ENCODE measurements at places on chromosomes 6 and 20.

DNA sequence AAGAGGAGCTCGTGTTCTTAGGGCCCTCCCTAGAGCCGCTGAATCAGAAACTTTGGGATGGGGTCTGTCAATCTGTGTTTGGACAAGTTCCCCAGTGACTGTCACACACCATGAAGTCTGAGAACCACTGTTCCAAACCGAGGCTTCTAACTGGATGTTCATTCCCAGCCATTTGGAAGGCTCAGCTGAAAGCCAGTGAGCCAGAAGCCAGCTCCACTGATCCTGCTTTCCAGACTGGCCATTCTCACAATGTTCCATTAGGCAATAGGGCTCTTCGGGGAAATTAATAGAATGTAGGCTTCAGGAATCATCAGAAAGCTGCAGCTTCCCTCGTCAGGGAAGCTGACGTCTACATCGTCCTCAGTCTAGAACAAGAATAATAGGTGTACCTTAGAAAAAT is 90.8 kb upstream of the QKI start:
- DNase-seq, result no peak

- DNase-seq, result no peak
These were observed 196.3 kb upstream of the UST start for GRCh38 chr6:148550569-148550968.

GRCh38 chr20:43564993-43565757 is 6.3 kb downstream of the SGK2 start:
- DNase-seq, result no peak

GRCh38 chr6:89999945-90000825 is 105.9 kb downstream of the GJA10 start:
- no peak for DNase-seq

GRCh38 chr20:39960522-39961428 is 728.3 kb downstream of the MAFB start:
- no peak for DNase-seq

DNA sequence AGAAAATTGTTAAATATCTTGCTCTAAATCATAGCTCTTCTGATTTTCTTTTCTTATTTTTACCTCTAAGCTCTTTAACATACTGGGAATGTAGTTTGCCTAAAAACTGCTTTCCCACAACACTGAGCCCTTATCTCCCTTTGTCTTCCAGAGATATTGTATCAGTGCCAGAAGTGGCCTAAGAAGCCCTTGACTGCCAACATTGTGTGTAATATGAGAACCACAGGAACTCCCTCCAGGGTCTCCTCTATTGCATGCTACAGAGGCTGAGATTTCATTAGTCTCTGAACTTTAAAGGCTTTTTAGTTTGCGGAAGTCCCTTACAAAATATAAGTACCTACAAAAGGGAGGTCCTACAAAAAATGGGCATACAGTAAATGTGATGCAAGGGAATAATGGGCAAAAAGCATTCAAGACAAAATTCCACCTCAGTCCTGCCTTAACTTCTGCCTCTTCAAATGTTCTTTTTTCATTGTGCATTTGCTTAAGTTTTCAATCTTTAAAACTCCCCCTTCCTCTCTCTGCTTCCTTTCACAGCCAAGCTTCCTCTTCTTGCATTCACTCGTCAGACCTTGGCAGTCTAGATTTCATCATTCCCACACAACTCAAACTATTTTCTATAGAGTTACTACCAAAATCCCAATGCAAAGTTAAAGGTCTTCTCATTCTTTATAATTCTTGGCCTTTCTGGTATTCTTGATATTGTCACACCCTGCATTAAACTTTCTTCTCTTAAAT is 76.5 kb downstream of the ADGRG6 start:
- DNase-seq, result no peak

- no peak for DNase-seq
These were observed 43.9 kb downstream of the TRPC4AP start for GRCh38 chr20:35048739-35049138.

DNA sequence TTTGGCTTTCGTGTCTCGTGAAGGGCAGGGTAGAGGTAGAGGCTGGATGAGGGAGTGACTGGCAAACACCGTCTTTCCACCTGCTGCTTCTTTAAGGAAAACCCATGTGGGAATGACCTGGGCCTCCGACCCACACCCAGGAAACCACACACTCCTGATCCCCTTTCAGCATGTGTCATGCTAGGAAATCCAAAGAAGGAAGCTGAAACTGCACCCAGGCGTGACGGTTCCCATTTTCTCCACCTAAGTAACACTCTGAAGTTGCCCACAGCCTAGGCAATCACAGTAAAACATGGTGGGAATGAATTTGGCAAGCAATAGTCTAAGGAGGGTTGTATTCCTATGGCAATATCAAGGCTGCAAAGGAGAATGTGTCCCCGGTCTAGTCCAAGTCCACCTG is 538.4 kb upstream of the NOX3 start:
- no peak for DNase-seq

DNA sequence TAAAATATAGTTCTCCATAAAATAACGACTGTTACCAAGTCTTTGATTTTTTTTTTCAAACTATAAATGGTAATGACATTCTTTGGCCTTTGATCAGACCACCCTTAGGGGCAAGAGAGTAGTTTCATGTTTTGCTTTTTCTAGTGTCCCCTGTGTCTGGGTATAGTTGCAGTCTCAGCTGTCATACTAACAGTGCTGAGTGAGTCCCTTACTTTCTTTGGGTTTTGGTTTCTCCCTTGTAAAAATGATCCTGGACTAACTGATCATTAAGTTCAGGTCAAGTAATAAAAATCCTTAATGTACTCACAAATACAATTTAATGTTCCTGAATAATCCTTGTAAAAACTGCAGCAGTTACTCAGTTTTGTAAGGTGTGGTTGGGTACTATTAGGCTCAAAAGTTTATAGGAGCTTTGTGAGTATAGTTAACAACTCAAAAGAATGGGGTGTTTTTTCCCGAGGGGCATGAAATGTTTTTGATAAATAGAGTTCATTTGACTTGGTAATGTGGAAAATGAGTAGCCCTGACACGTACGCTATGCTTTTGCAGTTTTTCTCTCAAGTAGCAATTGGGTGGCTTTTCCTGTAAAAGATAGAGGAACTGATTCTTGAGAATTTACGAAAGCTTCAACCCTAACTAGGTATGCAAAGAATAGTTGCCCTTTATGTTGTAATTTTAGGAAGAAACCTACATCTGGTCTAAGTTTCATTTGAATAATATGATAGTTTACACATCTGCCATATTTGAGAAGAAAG is 6.2 kb downstream of the PTPN1 start:
- DNase-seq, result no peak

- no peak for DNase-seq
These were observed 195.8 kb downstream of the ZFAND3 start for GRCh38 chr6:38015341-38015740.

- DNase-seq, result no peak
These were observed 184.3 kb upstream of the CST7 start for GRCh38 chr20:24764794-24765202.

DNA sequence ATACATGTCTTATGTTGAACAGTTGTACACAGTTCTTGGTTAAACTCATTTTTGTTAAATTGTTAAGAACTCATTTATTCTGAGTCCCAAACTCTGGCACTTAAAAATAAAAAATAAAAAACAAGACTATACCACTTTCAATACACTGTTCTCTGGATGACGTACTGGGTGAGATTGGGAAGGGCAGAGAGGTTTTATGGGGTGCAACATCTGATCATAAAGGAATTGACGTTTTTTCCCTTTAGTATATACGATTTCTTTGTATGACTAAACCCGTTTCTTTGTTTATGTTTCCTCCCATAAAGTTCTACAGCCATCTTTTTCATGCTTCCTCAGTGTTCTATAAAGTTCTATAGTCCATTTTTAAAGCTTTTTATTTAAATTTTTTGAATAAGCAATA is 69.1 kb downstream of the TRMT11 start:
- no peak for DNase-seq

DNA sequence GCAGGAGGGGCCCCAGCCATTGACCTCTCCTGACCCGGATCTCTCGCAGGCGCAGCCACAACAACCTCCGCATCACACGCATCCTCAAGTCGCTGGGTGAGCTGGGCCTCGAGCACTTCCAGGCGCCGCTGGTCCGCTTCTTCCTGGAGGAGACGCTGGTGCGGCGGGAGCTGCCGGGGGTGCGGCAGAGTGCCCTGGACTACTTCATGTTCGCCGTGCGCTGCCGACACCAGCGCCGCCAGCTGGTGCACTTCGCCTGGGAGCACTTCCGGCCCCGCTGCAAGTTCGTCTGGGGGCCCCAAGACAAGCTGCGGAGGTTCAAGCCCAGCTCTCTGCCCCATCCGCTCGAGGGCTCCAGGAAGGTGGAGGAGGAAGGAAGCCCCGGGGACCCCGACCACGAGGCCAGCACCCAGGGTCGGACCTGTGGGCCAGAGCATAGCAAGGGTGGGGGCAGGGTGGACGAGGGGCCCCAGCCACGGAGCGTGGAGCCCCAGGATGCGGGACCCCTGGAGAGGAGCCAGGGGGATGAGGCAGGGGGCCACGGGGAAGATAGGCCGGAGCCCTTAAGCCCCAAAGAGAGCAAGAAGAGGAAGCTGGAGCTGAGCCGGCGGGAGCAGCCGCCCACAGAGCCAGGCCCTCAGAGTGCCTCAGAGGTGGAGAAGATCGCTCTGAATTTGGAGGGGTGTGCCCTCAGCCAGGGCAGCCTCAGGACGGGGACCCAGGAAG is 4.5 kb upstream of the COL9A3 start:
- no peak for DNase-seq

DNA sequence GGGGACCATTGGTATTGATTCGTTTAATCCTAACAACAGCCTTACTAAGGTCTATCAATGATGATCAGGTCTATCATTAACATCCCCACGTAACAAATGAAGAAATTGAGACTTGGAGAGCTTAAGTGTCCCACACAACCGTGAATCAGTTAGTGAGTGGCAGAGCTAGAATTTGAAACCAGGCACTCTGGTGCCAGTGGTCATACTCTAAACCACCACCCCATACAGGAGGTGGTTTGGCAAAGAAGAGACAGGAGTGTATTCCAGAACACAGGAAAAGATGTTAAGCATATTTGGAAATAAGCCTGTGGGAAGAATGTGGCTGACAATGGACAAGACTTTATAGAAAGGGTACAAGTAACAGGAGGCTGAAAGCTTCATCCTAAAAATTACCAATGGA is 35.7 kb upstream of the MARCKS start:
- no peak for DNase-seq

GRCh38 chr6:26205161-26205624 is 118.0 kb downstream of the HFE start:
- DNase-seq, result peak; percentile 57

DNA sequence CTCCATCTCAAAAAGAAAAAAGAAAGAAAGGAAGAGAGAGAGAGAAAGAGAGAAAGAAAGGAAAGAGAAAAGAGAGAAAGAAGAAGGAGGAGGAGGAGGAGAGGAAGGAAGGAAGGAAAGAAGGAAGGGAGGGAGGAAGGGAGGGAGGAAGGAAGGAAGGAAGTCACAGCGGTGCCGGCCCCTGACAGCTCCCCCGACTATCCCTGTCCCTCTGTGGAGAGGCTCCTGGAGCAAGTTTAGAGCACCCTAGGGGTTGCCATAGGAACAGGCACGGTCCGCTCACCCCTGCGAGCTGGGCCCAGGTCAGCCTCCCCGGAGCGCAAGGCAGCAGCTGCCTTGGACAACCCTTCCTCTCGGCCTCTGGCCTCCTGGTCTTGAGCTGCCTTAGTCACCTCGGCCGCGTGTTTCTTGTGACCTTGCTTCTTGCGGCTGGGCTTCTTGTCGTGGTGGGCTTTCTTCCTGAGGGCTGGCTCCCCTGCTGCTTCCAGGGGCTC is 6.8 kb downstream of the BNIP5 start:
- no peak for DNase-seq

DNA sequence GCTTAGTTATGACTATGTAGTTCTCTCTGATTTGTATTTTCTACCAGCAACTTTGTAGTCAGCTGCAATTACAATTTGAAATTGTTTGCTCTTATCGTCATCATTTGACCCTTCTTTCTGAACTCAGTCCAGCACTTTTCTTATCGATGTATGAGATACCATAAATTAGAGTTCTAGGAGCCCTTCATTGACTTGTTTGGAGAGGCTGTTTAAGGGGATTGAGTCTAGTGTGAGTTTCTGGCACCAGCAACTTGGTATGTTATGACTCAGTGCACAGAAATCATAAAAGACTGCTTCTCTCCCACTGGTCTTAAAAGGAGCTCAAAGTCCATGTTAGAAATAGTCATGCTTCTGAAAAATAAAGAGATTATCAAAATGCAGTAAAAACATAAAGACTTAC is 190.3 kb downstream of the TENT5A start:
- DNase-seq, result no peak

- DNase-seq, result no peak
These were observed 33.4 kb downstream of the PLN start for GRCh38 chr6:118581489-118581959.

DNA sequence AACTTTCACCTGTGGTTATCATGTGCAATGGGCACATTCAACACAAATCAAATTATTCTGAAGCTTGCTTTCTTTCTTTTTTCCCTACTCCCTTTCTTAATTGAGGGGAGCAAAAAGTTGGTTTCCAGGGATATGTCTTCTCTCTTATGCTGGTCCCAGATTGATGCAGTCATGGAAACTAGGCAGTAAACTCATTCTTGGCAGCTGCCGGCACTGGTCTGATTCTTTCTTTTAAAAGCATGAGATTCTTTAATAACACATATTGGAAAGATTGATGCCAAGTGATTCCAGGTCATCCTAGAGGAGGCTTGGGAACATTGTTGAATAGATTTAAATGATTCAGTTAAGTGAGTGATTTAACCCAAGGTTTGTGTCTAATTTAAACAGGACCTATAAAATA is 29.0 kb downstream of the PTPRA start:
- no peak for DNase-seq

DNA sequence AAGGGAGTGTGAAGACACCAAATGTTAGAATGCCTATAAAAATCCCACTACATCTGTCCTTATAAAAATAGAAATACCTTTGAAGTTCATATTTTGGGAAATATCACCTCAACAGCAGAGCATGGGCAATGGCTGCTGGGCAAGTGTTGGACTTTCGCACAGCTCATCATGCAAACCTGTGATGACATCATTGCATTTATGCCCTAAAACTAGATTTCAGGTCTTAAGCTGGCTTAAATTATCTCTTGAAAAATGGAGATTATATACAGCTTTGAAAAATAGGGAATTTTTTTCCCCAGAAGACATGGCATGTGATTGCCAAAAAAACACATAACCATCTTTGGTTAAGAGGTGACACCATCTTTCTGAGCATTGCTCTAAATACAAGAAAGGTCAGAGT is 197.8 kb downstream of the UST start:
- DNase-seq, result no peak

DNA sequence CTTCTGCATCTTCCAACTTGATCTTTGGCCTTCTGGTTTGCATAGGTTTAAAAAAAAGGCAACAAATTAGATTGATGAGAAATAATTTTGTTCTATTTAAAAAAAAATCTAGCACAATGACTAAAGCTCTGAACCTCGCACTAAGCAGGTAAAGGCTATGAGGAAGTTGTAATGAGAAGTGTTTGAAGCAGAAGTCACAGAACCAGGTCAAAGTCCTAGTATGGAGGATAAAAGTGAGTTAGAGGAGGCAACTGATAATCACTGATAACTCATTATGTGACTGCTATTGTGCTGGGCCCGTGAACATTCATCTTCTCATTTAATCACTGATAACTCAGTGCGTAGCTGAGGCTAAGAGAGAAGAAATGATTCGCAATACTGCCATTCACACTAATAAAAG is 46.1 kb upstream of the GFRAL start:
- no peak for DNase-seq

- DNase-seq, result no peak
These were observed 163.0 kb downstream of the NKAIN2 start for GRCh38 chr6:123966618-123967017.
